ENCODE measurements at places on chromosomes 3 and 15. TPM values are rescaled to one million over a fixed set of nuclear protein-coding genes. Genes with fewer than 3 reads are reported as not detected.

DNA sequence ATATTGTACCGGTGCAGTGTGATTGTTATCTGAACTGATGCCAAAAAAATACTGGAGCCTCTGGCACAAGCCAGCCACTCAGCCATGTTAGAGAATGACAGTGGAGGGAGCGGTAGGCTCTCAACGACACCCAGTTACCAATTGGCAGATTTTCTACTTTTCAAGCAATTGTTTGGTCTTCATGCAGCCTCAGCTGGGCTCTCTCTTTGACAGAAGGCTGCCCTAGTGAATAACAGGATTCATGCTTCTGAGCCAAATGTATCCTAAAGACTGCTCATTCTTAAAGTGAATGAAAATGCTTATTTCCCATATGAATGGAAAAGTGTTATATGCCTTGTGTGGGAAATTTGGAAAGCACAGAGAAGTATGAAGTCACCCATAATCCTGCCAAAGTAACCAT is 261.2 kb upstream of the TRIM42 start:
- DNase-seq: no peak

DNA sequence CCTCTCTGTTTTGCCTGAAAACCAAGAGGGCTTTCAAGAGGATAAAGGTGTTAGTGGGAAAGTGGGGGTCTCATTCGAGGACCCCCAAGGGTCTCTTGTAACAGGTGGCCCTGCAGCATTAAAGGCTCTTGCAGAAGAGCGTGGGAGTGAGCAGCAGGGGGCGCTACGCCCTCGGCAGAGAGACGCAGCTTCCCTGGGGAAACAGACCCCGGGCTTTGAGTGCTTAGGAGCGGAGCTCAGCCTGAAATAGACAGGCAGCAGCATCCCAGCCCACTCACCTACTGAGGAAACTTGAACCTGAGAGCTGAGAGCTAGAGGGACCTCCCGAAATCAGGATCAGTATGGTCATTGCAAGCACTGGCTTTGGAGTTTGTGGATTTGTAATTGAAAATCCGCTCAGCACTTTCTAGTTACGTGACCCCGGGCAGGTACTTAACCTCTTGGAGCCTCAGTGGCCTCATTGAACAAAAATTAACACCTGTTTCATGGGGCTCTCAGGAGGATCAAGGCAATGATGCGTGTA is 25.7 kb downstream of the RPLP1 start:
- DNase-seq: peak; percentile 88

DNA sequence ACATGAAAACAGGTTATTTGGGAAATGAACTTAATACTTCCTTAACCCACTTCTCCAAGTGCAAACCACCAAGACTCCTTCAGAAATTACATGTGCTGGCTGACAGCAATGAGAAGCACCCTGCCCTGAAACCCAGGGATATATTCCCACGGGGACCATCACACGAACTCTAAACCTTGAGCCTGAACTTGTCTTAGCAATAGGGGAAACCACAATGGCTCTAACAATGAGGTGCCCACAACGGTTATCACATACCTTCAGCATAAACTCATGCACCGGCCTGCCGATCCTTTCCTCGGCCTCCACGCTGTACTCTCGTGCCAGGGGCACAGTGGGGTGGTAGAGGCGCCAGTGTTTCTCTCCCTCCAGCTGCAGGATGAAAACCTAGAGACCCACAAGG is 13.4 kb downstream of the RIOX2 start:
- DNase-seq: no peak

DNA sequence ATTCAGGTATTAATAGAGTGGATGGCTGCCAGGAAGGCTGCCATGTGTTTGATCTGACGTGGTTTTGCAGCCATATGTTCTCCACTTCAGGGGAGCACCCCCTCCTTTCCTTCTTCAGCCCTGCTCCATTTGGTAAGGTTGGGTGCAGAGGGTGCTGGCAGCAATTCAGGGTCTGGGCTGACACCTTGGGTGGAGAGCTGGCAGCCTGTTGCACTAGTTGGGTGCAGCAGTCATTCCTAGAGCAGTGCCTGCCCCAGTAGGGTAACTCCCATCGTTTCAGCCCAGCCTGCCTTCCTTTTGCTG is 1.5 kb downstream of the TYRO3 start:
- no peak for DNase-seq

GRCh38 chr3:134199240-134199639 is 51.4 kb downstream of the RYK start:
- peak; percentile 22 for DNase-seq

DNA sequence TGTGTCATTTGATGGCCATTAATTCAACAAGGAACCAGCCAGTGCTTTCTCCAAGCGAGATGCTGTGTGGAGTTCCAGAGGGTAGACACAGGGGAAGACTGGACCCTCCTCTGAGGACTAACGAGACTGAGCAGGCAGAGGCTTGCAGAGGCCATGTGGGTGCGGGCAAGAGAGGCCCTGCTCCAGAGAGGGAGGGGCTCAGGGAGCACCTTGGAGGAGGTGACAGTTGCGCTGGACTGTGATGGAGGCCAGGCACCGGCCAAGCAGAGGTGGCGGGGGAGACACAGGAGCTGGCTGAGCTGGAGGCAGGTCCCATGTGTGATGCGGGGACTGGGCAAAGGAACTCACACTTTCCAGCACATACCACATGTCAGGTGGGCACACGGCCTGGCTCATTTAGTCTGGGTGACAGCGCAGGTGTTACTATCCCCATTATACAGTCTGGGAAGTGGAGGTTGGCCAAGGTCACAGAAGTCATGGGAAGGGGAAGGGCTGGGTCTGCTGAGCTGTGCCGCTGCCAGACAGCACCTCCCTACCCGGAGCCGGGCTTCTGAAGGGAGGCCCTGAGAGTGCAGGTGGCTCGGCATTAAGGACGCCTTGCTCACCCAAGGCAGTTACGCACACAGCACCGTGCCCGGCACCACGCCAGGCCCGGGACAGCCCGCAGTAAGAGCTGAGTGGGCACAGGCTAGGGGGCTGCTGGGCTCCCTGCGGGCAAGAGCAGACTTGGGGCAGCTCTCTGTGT is 3.7 kb downstream of the MELTF start:
- no peak for DNase-seq

DNA sequence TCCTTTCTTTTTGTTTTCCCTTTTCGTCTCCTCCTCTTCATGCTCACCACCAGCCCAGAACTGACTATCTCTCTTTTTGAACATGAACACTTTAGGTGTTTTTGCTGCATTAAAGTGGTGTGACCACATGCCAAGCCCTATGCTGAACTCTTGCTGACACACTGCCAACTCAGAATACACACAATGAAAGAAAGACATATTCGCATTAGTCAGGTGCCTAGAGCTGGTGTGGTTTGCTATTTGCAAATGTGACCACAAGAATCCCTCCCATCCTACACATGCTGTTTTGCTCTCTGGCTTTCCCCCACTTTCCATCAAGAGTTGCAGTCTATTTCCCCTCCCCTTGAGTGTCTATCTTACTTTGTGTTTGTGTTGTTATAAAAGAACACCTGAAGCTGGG is 967.8 kb upstream of the CFAP20DC start:
- DNase-seq: no peak

- no peak for DNase-seq
Observed at GRCh38 chr3:39038165-39038564, 13.6 kb downstream of the SCN11A start.

DNA sequence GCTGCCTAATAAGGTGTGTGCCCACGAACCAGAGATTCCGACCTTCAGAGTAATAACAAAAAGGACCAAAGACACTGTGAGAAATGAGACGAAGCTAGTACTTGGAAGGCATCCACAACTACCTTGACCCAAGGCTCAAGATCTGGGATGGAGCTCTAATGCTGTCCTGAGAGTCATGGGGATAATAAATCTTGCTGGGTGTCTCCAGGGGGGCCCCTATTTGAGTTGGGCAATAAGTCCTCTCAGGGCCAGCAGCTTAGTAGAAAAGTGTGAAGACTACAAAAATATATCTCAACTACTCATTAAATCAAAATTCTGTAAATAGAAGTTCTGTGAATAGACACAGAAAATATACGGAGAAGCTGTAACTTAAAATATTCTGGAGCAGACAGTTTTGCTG is 2.9 kb upstream of the NDN start:
- no peak for DNase-seq

DNA sequence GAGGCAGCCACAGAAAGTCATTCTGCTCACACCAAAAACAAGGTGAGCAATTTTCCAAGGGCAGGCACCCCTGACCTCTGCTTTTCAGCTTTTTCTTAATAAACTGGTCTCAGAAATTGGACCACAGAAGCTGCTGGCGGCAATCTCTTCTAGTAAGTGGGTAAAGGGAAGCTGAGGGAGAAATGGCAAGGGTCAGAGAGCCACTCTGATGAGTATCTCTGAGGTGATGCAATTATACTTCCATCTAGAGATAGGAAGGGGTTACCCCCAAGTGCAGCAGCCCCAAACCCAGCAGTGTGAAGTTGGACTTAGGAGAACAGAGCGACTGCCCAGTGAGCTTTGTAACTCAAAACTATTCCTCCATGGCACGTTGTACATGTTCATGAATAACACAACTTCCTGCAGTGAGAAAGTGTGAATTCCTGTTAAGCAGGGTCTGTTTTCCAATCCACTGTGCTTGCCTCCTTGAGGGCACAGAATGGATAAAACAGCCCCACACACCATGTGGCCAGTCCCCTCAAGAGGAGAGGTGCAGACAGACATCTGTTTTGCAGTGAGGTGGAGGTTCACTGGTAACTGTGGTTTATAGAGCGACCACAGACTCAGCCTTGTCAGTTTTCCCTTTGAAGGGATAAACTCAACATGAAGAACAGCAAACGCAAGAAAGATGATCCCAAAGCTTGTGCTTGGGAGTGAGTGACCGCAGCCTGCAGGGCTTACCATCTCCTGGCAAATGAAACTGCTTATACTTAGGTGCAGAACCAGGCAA is 683.4 kb upstream of the CFAP20DC start:
- no peak for DNase-seq

GRCh38 chr3:126170073-126170777 is 10.2 kb downstream of the ALDH1L1 start:
- DNase-seq: no peak

GRCh38 chr3:69065318-69065964 is 13.3 kb upstream of the TMF1 start:
- DNase-seq: no peak

The NOX5 gene
- total RNA-seq: not detected

The SIDT1 gene
- not detected for total RNA-seq

The HIGD2B gene
- total RNA-seq: not detected

The GPR156 gene
- total RNA-seq: 1.6 TPM

The GLCE gene
- 22.7 TPM for total RNA-seq

Data from neural progenitor cell (in vitro differentiated cells).